ENCODE measurements at places on chromosomes 7 and 10.

DNA sequence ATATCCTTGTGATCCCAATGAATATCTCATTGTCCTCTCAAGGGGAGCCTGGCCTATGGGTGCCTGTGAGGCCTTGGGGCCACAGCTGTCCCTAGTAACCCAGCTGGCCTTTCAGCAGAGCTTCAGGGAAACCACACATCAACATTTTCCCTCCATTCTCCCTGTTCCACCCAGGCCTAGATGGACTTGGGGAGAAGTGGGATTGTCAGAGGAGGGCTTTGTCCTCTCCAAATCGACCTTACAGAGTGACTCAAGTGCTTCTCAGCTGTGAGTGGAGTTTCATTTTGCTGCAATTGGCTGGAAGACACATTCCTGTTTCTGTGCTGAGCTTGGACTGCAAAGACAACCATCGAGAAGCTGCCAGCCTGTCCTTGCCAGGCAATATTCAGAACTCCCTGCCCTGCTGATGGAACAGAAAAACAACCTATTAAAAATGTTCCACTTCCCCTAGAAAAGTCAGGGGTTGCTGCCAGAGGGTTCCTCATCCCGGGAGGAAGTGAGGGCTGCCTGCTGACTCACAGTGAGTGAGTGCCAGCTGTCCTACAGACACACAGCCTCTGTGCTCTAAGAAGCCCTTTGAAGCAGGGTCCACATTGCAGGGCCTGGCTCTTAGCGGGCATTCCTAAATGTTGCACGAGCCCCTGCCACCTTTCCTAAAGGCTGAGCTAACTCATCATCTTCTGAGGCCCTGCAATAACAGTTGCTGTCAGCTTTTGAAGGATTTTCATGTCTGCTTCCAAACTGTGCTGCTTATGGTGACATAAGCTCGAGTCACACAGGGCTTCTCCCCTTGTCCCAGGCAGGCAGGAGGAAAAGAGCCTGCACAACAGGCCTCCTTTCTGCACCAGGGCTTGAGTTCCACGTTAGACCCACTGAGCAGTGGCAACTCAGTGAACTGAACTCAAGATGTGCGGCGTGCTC, 20.5 kb downstream of the STRA8 start:
- peak; percentile 90 for DNase-seq

- DNase-seq, result no peak
Observed at GRCh38 chr10:129894698-129895097, 69.4 kb downstream of the EBF3 start.

- no peak for DNase-seq
Observed at GRCh38 chr7:137073571-137074325, 205.3 kb downstream of the CHRM2 start.

DNA sequence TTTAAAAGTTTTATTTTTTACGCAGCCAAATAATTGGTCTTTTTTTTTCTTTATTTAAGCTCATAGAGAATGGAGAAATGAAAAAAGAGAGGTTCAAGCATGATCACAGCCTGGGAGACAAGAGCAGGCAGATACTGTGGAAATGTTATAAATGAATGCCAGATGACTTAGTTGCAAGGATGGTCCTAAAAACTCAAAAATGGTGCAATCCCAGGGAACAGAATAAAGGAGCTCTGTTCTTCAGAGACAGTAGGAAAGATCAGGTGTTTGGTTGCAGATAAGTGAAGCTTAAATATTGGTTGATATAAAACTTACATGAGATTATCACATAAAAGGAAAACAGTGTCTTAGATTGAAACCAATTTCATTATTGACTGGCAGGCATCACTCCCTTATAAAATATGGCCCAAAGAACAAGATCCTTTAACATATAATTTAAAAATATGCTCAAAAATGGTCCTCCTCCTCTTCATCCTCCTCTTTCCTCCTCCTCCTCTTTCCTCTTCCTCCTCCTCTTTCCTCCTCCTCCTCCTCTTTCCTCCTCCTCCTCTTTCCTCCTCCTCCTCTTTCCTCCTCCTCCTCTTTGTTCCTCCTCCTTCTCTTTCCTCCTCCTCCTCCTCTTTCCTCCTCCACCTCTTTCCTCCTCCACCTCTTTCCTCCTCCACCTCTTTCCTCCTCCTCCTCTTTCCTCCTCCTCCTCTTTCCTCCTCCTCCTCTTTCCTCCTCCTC, 18.6 kb downstream of the GNAT3 start:
- no peak for DNase-seq

DNA sequence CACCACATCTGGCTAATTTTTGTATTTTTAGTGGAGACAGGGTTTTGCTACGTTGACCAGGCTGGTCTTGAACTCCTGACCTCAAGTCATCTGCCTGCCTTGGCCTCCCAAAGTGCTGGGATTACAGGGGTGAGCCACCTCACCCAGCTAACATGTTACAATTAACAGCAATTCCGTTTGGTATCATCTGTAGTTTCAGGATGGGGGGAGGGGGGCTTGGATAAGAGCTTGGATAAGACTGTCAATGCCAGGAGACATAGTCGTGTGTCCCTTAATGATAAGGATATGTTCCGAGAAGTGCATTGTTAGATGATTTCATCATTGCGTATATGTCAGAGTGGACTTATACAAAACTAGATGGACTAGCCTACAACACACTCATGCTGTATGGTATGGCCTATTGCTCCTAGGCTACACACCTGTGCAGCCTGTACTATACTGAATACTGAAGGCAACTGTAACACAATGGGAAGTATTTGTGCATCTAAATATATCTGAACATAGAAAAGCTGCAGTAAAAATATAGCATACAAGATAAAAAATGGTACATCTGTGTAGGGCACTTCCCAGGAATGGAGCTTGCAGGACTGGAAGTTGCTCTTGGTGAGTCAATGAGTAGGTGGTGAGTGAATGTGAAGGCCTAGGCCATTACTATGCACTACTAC, 103.9 kb upstream of the TNS3 start:
- peak; percentile 24 for DNase-seq

GRCh38 chr10:99742701-99743100, 10.7 kb downstream of the CUTC start:
- no peak for DNase-seq

DNA sequence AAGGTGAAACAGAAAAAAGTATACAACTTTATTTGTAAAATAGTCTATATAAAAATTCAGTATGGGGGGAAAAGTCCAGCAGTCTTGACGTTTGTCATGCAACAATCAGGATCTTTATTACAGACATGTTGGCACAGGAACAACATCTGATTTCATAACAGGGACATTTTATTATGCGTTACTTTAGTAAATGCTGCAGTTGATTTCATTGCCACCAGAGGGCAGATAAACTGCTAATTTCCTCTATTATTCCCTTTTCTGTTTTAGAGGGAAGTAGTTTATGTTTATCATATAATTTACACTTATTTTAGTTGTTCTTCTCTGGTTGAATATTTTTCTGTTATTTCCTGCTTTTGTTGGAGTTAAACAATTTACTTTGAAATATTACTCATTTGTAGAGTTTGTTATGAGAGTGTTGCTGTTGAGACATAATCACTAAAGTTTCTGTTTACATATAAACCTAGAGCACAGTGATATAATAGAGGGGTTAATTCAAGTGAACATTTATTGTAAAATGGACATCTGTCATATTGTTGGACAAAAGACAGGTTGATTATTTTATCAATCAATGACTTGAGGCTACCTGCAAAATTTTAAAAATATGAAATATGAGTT, 3.3 kb downstream of the PLXDC2 start:
- peak; percentile 86 for DNase-seq

- DNase-seq, result no peak
Observed at GRCh38 chr10:110710621-110711020, 66.5 kb downstream of the RBM20 start.

DNA sequence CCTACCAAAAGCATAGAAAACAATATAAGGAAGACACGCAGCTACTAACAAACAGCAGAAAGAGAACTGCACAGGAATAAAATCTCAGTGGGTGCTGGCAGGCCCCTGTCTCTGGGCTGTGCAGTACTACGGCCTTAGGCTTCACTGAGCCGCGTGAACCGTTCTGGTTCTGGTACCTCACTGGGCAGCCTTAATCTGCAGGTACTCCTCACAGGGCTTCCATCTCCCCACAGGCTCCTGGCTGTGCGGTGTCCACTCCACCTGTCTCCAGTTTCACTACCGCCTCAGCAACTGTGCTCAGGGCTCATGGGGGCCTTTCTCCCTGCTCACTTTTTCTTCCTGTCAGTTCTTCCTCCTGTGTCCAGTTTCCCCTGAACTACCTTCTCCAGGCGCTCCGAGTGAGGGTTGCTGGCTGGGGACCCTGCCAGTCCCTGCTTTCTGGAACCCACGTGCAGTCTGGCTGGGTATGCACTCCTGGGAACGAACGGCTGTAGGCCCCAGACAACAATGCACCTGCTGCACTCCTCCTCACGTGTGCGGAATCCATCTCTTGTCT, 75.7 kb downstream of the VIPR2 start:
- DNase-seq, result no peak

DNA sequence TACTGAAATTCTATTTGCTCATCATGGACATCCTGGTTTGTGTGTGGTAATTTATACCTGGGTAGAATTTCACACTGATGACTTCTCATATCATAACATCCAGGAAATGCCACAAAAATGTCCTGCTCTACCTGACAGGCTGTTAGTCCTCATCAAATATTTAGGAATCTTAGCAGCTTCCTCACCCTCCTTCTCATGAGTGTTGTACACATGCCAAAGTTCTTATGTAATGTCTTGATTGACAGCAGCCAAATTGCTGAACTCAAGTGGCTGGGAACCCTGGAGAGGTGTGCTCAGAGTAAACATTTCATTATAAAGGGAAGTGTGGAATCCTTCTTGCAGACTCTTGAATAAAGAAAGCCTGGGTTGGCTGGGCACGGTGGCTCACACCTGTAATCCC, 8.9 kb downstream of the EEPD1 start:
- no peak for DNase-seq

DNA sequence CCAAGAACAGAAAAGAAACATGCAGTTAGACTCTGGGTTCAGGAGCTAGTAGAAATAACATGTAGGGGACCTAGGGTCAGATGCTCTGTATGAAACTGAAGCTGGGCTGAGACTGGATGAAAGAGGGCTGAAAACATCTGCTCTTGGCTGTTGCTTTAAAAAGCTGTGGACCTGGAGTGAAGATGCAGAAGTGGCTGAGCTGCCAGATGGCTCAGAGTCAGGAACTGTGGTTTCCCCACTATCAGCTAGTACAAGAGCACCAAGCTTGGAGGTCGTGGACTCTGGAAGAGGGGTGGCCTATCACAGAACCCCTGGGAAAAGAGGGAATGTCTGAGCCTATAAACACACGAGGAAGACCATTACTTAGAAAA, 5.9 kb downstream of the ADK start:
- no peak for DNase-seq

GRCh38 chr7:106484562-106484961, 176.4 kb downstream of the CCDC71L start:
- no peak for DNase-seq

GRCh38 chr7:105339404-105340323, 49.1 kb downstream of the SRPK2 start:
- DNase-seq, result no peak

- DNase-seq, result no peak
Observed at GRCh38 chr7:98174334-98175259, 36.6 kb upstream of the BHLHA15 start.

DNA sequence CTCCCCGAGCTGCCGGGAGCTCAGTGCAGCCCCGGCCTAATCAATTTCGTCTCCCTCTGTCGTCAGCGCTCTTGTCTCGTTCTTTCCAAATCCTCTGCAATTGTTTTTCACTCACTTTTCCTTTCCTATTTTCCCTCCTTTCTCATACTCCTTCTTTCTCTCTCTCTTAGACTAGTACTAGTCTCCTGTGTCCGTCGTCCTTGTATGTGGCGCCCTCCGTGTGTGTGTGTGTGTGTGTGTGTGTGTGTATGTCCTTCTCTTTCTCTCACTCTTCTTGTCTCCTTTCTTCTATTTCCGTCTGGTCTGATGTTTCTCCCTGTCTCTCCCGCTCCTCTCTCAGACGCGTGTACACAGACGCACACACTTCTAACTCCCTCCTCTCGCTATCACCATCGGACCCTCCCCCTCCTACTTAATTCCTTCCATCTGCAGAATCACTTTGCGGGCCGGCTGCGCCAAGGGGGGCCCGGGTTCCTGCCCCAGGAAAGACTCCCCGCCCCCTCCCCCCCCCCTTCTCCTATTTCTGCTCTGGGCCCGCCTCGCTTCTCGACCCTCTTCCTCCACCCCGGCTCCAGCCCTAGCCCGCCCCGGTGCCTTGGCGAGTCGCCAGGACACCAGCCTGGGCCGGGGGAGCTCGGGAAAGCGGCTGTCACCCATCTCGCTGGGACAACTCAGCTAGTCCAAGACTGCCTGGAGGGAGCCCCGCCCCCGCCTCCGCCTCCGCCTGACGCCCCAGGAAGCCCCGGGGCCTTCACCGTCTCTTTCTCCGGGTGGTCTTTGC, 743 bp upstream of the ZCCHC24 start:
- no peak for DNase-seq

GRCh38 chr10:69684020-69684980, 54.3 kb downstream of the FAM241B start:
- no peak for DNase-seq

DNA sequence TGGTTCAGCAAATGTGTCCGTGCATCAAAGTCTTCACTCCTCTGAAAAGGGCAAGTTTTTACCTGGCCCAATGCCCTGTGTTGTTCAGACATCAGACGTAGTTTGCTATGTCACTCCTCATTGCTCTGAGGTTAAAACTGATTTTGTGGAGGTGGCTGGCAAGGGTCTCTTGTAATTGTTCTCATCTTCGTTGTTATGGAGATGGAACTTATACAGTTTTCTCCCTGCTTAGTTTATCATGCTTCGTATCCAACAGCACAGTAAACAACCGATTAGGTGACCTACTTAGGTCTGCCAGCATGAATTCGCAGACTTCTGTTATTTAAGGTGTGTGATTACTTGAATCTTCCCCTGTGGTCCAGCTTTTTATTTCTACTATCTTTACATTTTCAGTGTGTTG, 274.1 kb upstream of the SMIM30 start:
- no peak for DNase-seq

- no peak for DNase-seq
Observed at GRCh38 chr10:5550250-5550545, 25.4 kb downstream of the CALML3 start.

- peak; percentile 65 for DNase-seq
Observed at GRCh38 chr7:105268511-105269392, 120.0 kb downstream of the SRPK2 start.

GRCh38 chr7:83819911-83820310, 171.0 kb upstream of the SEMA3E start:
- DNase-seq, result no peak

DNA sequence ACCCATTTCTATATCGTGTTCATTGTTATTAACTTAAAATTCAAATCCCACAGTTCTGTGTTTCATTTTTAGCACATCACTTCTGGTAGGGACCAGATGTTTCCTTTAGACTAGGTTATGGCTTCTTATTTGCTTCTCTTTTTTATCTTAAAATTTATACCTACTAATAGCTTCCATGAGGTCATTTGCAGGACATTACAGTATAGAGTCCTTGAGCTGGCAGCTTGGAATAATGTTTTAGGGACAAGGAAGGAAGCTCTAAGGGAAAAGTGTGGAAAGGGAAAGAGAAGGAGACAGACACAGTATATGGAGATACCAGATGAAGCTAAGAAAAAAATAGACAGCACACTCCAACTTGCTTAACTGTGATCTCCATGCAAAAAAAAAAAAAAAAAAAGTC, 48.8 kb upstream of the CD36 start:
- DNase-seq, result no peak

- DNase-seq, result no peak
Observed at GRCh38 chr10:105068497-105068896, 427.4 kb downstream of the SORCS3 start.

- no peak for DNase-seq
Observed at GRCh38 chr10:85492684-85493083, 873.9 kb downstream of the GRID1 start.

- no peak for DNase-seq
Observed at GRCh38 chr7:38632411-38632810, 1.2 kb upstream of the AMPH start.
